ENCODE measurements at places on chromosomes 16 and 17.

- no peak for DNase-seq
Measured at GRCh38 chr17:31308372-31309334, 5.2 kb downstream of the EVI2B start.

GRCh38 chr17:82242698-82242976 is 13.8 kb downstream of the SLC16A3 start:
- no peak for DNase-seq

DNA sequence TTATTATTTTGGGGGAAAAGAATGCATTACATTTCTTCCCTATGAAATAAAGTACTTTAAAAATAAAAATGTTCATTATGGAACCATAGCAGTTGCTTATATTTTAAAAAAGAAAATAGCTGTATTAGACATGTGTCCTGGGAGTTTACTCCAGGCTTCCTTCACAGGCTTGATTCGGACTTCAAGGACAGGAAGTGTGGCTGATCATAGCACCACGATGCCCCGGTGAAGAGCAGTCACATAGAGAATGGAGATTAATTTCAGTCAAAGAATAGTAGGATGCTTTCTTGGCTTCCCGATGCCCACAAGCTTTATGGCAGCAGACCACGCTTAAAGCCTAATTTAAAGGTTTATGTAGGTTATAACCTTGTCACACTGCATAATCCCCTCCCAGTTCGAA is 125.1 kb downstream of the NPIPB5 start:
- DNase-seq: no peak

- no peak for DNase-seq
Measured at GRCh38 chr16:2371421-2371820, 30.9 kb upstream of the ABCA3 start.

DNA sequence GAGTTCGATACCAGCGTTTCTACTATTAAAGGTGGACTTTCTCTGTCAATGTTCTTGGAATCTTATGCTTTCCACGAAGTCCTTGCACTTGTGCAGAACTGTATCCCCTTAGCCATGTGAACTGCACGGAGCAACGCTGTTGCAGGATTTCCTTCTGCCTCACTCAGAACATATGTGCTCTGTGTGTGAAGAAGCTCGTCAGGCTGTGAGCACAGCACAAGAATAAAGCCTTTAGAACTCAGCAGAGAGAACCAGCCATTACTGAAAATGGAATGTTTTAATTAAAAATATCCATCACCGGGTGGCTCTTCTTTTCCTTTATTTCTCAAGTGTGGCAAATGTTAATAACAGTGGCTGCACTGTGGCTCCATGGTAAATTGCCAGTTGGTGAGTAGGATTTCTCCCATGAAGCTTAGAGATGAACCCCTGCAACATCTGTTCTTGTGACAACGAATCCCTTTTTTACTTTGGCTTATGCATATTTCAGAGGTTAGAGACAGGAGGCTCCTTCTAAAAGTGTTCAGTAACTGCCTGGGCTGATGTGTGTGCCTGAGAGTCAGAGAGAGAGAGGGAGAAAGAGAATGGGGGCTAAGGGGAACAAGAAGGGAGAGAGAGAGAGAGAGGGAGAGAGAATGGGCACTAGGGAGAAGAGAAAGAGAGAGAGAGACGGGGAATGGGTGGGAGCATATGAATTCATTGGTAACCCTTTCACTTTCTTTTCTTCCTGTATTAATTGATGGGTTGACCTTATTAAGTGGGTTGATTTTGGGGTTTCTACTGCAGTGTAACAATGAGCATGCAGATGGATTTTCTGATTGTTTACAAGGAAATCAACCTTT is 50.0 kb downstream of the RPTOR start:
- DNase-seq: no peak

DNA sequence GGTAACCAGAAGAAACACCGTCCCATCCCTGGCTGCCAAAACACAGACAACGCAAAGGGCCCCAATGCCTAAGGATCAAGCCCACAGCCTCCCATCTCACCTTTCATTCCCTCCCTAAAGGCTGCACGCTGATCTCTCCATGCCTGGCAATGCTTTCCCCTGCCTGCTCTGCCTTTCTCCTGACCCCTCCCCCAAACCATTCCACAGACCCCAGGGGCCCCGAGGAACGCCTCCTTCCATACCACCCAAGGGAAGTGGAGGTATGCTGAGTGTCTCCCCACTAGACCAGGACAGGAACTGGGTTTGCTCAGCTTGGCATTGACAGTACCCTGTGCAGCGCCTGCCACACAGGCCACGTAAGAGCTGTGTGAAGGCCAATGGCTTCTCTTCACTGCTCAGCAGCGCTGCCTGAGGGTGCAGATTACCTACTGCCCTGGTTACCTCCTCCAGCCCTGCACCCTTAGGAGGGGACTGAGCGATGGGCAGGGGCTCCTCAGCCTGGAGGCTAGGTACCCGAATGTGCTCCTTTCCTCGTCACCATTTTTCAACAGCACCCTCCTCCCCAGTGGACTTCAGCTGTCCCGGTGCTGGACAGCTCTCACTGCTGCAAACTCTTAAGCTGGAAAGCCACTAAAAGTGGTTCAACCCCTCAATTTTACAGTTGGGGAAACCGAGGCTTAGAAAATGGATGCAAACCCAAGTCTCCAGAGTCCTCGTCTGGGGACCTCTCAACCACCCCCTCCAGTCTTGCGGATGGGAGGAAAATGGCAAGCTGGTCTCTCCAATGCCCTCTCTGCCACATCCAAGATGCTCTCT is 45.0 kb downstream of the SRCIN1 start:
- no peak for DNase-seq

DNA sequence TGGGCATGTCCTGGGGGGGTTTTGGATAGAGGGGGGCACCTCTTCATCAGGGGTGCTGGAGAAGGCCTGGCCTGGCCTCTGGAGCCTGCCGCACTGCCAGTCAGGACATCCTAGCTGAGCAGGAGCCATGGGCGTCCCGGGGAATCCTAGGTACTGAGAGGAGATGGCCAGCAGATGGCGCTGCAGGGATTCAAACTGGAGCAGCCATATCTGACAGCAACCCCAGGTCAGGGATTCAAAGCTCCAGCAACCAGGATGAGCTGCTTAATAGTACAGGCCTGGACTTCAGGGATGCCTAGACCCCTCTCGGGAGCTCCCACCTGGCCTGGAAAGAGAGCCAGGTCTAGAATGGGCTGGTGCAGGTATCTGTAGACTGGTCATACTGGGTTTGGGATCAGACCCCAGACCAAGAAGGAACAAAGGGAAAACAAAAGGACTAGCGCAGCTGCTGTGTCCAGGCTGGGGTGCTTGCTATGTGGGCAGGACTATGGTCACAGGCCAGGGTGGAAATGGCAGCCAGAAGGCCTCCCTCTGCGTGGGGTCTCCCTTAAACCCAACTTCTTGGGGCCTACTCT is 306.9 kb upstream of the RBFOX1 start:
- peak; percentile 11 for DNase-seq

DNA sequence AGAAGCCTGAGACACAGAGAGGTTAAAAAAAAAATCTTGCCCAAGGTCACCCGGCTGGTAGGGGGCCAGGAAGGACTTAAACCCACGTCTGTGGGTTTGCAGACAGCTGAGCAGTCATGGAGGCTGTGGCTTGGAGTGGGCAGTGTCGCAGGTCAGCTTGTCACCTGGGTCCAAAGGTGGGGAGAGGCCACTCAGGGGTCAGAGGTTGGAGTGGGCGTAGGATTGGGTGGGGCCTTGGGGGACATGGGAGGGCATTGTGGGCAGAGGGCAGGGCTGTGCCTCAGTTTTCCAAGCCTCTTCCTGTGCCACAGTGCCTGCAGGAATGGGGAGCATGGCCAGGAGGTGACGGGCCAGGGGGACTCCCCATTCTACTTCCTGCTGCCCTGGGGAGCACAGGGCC is 2.0 kb upstream of the NDRG4 start:
- DNase-seq: no peak

- no peak for DNase-seq
Measured at GRCh38 chr16:49471038-49471727, 97.6 kb downstream of the C16orf78 start.

GRCh38 chr17:75078284-75079022 is 9.3 kb upstream of the SLC16A5 start:
- no peak for DNase-seq

DNA sequence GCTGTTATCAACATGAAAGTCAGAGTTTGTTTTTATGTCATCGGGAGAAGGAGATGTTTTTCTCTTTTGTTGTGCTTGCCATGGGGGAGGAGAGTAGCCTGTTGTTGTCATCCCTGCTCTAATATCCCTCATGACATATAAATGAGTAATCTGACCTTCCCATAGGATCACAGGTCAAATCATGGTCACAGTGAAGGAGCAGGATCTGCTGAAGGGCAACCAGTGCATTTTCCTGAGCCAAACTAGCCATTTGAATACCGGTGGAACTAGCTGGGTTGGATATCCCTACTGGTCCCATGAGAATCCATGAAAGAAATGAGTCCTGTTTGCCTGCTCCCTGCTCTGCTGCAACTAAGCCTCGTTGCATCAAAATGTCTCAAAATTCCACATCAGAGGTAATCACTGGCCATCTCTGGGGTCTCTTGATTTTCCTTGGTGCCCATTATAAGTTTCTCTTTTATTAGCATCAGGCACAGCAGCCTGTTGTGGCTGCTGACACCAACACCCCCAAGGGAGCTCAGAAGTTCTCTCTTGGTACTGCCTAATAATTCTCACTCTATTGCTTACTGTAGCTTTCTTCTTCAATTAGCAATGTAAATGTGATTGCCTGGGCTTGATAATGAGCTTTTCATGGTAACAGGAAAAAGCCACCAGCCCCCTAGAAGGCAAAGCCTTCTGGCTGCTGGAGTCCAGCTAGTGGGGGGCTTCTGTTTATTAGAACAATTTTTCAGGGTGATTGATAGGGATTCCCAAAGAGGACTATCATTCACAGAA is 211.4 kb upstream of the ERCC4 start:
- no peak for DNase-seq

DNA sequence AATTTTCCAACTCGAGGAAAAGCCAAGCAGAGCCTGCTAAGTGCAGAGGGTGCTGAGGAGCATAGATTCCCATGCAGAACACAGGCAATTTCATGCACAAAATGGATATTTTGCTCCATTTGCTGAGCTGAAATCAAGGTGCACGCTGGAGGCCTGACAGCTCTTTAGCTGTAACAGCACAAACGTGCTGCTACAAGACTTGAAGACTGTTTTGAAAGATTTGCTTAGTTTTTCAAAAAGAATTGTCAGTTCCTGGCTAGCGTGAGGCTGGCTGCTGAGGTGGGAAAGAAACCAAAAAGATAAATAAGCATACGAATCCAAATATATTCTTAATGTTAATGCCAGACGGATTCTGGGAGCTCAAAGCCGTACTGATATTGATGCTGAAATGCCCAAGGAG is 309.0 kb upstream of the MAF start:
- no peak for DNase-seq

DNA sequence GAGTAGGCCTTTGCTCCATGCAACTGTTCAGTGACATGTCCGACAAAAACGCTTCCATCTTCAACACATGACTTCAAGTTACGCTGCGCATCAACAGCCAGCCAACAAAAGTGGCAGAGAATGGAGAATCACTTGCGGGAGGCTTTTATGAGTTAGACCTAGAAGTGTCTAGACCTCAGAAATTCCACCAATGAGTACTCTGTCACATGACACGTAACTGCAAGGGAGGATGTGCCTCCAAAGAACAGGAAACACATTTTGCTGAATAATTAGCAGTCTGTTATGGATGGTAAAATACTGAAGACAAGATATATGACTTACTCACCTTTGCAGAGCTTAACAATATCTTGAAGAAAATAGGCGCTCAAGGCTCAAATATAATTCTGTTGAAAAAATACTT is 62.1 kb downstream of the MYO1D start:
- DNase-seq: no peak

- no peak for DNase-seq
Measured at GRCh38 chr17:60665602-60666001, 12.0 kb upstream of the BCAS3 start.

DNA sequence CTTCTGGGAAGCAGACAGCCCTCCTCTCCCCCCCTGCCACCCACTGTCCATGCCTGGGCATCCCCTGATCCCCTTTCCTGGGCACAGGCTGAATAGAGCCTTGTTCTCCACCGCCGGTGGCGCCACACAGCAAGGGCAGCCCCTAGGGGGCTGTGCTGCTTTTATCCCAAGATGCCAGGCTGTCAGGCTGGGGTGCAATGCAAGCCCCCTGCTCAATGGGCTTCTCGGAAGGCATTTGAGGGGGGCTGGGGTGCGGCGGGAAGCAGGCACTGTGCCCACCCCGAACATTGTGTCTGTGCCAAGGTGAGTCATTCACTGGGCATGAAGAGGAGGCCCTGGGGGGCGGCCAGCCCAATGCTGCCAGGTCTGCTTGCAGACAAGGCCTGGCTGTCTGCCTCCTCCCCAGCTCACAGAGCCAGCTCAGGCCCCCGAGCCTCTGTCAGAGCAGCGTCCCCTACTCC is 1.5 kb upstream of the GFAP start:
- DNase-seq: no peak

DNA sequence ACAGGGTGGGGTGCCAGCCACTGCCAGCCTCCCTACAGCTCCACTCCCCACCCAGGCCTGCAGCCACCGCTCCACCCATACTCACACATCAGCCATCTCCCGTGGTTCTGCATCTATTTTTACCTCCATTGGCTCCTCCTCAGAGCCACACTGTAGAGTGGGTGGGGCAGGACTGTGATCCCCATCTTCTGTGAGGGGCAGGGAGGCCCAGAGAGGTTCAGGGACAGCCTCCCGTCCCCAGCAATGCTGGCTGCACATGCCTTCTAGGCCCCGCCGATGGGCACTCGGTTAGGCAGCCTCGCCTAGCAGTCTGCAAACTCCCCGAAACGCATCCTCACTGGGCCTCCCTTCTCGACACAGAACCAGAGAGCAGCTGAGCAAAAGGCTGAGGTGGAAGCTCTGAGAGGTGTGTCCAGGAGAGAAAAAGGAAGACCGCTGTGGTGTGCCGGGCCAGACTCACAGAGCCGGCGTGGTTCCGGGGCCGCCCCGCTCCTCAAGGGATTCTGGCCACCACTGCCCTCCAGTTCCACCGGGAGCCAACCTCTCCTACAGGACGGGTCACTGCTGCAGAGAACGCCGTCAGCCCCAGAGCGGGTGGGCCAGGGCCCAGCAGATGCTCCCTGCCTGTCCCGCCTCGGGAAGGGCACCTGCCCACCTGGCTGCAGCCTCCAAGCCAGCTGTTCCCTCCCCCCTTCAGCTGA is 71.9 kb downstream of the ABR start:
- DNase-seq: no peak

DNA sequence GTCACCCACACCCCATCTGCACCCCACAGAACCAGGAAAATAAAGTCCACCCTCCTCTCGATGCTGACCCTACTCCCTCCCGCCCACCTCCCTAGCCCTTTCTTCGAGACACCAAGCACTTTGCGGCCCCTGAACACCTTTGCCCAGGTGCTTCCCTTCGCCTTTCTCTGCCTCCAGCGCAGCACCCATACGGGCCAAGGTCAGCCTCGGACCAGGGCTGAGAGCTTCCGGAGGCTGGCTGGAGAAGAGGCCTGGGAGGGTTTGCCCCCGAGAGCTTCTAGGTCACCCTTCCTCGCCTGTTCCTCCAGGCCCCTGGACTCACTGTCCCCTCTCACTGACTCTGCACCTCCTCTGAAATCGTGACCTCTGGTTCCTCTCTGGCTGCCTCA is 2.7 kb upstream of the NHERF2 start:
- no peak for DNase-seq

GRCh38 chr17:47993031-47993564 is 22.2 kb downstream of the CDK5RAP3 start:
- DNase-seq: no peak

GRCh38 chr17:39026980-39027451 is 59.8 kb upstream of the FBXO47 start:
- peak; percentile 52 for DNase-seq

- DNase-seq: no peak
Measured at GRCh38 chr17:77345260-77345910, 204.6 kb downstream of the SEC14L1 start.
